ENCODE measurements at places on chromosomes 3 and 15.

DNA sequence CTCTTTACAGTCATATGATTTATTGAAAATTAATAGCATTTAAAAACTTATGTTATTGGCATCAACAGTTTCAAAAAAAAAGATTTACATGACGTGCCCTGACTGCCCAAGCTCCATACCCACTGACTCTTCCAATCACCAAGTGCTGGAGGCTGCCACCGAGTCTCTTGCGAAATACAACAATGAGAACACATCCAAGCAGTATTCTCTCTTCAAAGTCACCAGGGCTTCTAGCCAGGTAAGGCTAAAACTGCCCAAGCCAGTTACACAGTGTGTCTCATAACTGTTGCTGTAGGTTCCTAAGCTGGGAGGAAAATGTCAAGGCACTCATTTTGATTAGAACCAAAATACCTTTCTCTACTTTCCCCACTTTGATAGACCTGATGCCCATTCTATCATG, 4.5 kb downstream of the FETUB start:
- no peak for DNase-seq

GRCh38 chr3:58924578-58924977, 125.2 kb downstream of the CFAP20DC start:
- DNase-seq, result no peak

GRCh38 chr3:177760803-177761202, 563.5 kb upstream of the TBL1XR1 start:
- no peak for DNase-seq

DNA sequence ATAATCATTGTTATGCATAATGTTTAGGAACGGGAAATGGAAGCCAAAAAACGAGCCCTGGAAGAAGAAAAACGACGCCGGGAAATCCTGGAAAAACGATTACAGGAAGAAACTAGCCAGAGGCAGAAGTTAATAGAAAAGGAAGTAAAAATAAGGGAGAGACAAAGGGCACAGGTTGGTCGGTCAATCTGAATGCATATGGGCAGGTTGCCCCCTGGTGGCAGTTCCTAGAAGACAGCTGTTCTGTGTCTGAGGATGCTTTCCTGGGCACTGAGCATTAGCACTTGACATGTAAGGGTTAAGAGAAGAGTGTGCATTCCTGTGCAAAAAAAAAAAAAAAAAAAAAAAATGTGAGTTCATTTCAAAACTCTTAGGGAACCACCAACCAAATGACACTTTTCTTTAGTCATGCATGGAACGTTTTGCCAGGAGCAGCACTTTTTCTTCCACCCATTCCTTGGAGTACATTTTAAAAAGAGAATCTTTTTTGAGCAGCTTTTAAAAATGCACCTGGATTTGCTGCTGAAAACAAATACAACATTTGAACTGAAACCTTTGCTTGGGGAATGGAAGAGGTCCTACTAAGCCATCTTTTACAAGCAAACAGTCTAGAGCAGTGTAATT, 11.1 kb upstream of the ABHD10 start:
- DNase-seq, result peak; percentile 52

DNA sequence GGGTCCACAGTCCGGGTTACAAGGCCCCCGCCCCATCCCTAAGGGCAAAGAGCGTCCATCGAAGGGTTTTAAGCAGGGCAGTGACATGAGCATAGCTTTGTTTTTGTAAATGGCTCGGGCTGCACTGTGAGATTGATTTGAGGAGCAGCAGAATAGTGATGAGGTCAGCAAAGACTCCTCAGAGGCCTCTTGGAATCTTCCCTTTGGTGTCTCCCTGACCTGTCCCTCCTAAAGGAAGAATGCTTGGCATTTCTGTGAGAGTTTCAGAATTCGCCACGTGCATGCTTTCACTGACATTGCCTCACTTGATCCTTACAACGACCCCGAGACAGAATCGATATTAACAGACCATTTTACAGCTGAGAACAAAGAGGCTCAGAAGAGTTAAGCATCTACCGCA, 20.3 kb downstream of the LAMP3 start:
- DNase-seq, result no peak

DNA sequence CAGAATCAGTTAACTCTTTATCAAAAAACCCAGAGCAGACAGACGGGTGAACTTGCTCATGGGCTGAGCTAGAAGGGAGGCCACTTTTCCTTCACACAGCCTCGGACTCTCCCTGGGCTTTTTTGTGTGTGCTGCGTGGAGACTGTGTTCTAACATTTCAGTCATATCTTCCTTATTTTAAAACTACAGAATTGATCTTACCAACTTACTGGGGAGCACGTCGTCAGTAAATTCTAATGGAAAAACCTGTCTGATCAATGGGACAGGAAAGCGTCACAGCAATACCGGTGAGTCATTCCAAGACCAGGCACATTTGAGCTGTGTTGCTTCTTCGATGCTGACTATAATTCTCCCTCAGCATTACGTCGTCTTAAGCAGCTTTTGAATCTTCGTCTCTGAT, 145.1 kb downstream of the LPP start:
- DNase-seq, result no peak

- DNase-seq, result no peak
Observed at GRCh38 chr15:38521316-38521715, 43.3 kb downstream of the RASGRP1 start.

GRCh38 chr15:72147418-72147817, 29.2 kb downstream of the SENP8 start:
- no peak for DNase-seq

DNA sequence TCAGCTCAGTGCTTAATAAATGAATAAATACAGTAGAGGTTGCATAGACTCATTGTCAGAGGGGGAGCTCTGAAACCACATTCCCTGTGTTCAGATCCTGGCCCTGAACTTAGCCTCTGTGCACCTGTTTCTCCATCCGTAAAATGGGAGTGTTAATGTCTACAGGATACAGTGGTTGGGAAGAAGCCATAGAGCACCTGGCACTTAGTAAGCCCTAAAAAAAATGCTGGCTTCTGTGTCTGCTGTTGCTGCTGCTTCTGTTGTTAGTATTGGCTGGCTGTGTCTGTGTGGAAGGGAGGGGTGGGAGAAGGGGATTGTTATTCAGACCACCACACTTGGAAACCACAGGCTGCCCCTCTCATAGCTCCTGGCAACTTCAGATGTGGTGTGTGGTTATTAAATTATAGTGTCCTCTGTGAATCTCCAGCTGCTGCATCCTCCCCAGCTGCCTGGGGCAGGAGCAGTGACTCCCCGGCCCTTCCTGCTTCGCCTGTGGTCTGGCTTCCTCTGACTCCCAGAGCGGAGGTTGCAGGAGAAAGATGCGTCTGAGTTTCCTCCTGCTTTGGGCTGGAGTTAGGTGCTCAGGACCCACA, 31.0 kb downstream of the FGD5 start:
- DNase-seq, result no peak

DNA sequence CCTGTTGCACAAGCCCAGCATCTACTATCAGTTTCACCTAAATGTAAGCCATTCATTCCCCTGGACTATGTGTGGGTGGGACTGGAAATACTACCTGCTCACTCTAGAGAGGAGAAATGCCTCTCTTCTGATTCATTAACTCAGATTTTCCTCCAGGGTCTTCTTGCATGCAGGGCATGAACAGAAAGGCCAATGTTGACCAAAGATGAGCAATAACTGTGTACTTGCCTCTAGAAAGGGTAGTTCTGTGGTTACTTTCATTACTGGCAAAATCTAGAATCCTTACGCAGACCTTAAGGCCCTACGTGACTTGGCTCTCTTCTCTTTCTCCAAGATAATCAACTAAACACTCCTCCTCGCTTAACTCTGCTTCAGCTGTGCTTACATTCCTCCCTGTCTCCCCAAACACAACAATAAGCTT, 81.4 kb upstream of the PSMD6 start:
- no peak for DNase-seq

GRCh38 chr3:29279286-29279685, 1.6 kb upstream of the RBMS3 start:
- no peak for DNase-seq

DNA sequence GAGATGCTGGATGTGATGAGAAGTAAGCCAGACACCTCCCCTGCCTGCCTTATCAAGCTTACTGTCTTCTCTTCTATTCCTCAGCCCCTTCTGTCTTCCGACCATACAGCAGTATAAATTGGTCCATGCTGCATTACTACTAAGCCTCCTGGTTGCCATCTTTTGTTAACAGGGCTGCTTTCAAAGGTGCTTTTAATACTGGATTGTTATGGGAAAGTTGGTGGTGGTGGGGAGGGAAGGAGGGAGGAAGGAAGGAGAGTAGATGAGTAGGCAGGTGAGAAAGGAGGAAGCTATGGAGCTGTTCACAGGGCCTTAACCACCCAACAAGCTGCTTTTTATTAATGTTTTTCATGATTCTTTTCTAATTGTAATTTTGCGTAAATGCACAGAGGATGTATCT, 114.9 kb downstream of the SLC25A26 start:
- DNase-seq, result no peak

GRCh38 chr15:75161106-75161916, 40.4 kb upstream of the C15orf39 start:
- no peak for DNase-seq
